Stimulated activated CD4-positive, alpha-beta T cell treated with anti-CD3 and anti-CD28 coated beads, TNF-alpha, amount 100 ng/mL, for 48 hours (primary cell): ENCODE measurements at places on chromosomes 4 and X.

DNA sequence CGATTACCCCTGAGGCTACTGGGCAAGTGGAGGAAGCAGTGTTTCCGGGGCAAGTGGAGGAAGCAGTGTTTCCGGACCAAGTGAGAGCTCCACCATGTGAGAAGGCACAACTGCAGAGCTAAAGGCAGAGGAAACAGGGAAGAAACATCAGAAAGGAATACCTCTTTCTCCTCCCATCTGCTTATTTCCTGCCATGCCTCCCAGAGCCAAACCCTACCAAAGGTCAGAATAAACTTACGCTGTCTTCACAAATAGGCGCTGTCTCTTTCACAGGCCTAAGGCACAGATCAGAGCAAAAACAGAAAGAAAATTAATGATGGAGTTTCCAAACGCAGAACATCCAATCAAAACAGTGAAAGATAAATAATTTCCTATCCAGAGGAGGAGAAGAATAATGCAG, 153.0 kb downstream of the ATOH1 start:
- no peak for DNase-seq

- no peak for DNase-seq
Observed at GRCh38 chrX:13091111-13091765, 46.8 kb upstream of the FAM9C start.

DNA sequence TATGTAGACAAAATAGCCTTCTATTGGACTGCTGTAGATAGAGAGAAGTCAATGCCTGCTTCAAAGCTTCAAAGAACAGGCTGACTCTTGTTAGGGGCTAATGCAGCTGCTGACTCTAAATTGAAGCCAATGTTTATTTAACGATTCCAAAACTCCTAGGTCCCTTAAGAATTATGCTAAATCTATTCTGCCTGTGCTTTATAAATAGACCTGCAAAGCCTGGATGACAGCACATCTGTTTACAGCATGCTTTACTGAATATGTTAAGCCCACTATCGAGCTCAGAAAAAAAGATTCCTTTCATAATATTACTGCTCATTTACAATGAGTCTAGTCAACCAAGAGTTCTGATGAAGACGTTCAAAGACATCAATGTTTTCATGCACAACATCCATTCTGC, 54.8 kb upstream of the RBMXL3 start:
- DNase-seq = no peak

DNA sequence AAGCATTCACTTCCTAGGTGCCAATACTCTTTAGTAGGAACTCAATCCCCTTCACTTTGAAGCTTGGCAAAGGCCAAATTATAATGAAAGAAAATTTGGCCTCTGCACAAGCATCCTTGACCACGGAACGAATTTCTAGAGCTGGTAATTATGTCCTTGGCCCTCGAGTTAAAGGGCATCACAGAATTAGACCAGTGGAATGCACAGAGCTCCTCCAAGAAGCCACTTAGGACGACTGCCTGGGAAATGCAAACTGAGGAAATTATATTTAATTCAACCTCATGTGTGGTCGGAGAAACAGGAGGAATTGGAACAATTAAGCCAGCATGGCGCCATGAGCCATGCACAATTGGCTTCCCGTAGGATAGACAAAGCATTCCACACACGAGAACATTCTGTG, 59.3 kb downstream of the NLGN4X start:
- DNase-seq = no peak

DNA sequence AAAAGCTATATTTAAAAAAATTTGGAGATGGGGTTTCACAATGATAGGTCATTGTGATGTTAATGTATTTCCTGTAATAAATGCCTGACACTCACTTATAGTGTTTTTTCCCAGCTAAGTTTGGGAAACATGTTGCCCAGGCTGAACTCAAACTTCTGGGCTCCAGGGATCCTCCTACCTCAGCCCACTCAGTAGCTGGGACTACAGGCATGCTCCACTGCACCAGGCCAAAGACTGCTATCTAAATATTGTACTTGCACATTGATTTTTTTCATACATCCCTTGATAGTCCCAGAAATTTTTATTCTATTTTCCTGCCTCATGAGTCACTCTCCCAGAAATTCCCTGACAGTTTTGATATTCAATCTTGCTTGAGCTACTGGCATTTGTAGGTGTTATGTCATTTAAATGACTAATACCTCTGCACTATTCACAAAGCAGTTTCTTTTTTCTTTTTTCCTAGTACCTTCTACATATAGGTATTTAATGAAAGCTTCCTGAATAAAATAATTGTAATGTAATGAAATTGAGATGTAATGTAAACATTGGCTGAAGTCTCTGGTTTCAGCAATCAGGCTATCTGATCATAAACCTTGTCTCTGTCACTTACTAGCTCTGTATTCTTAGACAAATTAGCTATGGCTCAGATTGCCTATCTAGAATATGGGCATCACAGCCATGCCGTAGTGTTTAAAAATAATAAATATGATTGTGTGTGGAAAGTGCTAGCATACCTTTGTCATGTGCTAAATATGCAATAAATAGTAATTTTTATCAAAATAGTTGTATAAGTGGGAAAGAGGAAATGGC, 1973.0 kb upstream of the AGA start:
- DNase-seq = no peak

- no peak for DNase-seq
Observed at GRCh38 chrX:124415115-124415800, 68.9 kb downstream of the SH2D1A start.

DNA sequence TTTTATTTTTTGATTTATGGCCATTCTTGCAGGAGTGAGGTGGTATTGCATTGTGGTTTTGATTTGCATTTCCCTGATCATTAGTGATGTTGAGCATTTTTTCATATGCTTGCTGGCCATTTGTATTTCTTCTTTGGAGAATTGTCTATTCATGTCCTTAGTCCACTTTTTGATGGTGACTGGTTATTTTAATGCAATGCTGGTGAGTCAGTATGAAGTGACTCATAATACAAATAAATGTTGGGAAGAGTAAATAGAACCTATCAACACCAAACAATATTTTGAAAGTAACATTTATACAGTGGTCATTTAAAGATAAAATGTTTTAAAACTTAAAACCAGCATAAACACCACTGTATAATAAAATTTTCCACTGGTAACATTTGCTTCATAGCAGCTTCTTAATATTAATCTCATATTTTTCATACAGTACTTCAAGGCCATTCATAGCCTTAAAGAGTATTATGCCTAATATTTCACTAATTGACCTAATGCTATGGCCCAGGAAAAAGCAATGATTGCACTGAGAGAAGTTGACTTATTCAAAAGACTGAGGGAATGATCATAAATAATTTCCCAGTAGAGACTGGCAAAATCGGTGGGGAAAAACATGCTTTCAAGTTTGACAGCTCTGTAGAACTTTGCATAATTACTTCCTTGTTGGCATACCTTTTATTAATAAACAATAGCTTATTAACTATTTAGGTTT, 33.9 kb downstream of the CASK start:
- DNase-seq = no peak

GRCh38 chrX:106728337-106728736, 1.8 kb downstream of the RNF128 start:
- no peak for DNase-seq

GRCh38 chr4:141913928-141914327, 277.5 kb downstream of the IL15 start:
- no peak for DNase-seq

GRCh38 chr4:83932750-83933391, 397.0 kb downstream of the GPAT3 start:
- DNase-seq = no peak

DNA sequence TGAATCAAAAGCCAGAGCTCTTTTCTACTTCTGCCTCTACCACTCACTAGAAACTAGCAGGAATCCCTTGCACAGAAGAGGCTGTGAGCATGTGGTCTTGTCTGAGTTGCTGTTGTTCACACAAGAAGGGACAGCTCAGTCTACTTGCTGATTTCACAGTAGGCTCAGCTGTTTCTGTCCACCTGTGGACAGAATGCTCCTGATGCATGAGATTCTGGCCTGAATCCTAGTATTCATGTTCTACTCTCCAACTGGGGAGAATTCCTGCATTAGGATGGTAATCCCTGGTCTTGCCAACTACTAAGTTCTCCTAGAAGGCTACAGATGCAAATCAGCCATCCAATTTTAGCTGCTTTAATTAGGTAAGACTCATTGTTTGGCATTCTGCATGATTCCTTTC, 112.8 kb downstream of the PPA2 start:
- no peak for DNase-seq

DNA sequence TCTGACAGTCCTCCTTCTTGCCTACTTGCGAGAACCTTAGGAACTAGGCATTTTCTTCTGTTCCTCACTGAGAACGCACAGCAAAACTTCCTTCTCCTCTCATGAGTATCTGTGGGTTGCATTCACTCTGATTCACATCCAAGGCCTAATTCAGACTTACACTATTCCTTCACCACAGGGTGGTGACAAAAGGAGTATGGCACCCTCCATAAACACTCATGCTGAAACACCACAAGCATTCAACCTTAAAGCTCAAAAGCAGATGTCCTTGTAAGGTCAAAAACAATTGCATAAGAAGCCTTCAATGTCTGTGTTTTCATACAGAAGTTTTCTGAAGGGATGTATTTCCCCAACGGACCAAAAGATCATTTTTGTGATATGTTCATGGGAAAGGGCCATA, 147.3 kb downstream of the CORIN start:
- no peak for DNase-seq

DNA sequence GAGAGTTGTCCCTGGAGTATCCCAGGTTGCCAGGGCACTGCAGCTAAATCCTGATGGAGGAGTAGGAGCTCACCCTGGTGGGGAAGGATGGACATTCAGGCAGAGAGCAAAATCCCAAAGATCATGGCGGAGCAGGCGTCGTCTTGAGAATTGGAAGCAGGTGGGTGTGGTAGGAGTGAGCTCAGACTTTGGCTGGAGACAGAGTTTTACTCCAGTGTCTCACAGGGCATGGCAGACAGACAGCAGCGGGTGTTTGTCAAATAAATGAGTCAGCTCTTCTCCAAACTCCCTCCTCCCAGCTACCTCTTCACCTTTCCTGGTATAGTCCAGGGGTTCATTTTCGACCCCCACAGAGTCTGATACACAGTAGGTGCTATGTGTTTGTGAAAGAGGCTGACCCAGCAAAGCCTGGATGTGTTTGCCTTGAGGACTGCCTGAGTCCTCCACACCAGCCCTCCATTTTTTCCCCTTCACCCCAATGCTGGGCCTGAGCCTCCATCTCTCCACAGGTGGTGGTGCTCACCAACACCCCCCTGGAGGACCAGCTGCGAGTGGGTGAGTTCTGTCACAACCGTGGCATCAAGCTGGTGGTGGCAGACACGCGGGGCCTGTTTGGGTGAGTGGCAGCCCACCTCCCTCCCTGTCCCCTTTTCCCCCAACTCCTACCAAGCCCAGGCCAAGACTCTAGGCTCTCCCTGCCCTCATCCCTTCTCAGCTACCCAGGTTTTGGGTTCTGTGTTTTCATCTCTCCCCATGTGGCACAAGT, 6.9 kb downstream of the UBA1 start:
- no peak for DNase-seq

DNA sequence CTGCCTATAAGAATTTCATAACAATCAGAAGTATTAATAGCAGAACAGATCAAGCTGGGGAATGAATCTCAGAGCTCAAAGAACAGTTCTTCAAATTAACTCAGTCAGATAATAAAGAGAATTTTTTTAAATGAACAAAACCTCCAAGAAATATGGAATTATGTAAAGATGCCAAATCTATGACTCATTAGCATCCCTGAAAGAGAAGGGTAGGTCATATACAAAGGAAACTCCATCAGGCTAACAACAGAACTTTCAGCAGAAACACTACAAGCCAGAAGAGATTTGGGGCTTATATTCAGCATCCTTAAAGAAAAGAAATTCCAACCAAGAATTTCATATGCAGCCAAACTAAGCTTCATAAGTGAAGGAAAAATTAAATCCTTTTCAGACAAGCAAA, 28.6 kb downstream of the CBR4 start:
- no peak for DNase-seq

- no peak for DNase-seq
Observed at GRCh38 chr4:10753336-10753735, 68.8 kb upstream of the CLNK start.

GRCh38 chr4:6027392-6027791, 9.2 kb upstream of the C4orf50 start:
- DNase-seq = no peak

DNA sequence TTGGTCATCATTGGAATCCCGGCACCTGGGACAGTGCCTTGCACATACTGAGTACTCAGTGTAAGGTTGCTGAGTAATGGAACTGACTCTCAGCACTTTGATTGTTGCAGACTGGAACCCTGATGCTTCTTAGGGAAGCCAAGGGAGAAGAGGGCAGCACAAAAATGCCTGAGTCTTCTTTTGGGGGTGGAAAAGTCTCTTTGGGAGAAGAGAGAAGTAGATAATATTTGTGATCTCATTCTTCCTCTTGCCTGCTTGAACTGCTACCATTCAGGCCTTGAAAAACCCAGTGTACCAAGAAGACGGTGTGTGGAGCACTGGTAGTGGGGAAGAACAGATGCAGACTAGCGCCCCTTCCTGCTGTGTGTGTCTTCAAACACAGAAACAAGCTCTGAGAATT, 12.3 kb downstream of the SFRP2 start:
- no peak for DNase-seq
